PC-9 (cell line): ENCODE measurements at places on chromosomes 4 and X. TPM values are rescaled to one million over a fixed set of nuclear protein-coding genes. Genes with fewer than 3 reads are reported as not detected.

Gene APELA
- not detected in 2 replicates for total RNA-seq

Gene WAS
- total RNA-seq, result 0.22 TPM in 1 of 2 replicates, not detected in the other

Gene PRPS2
- total RNA-seq, result 72.0 and 107 TPM in 2 replicates

Gene DCLK2
- 0.41 and 0.73 TPM in 2 replicates for total RNA-seq

Gene PPEF2
- total RNA-seq, result not detected in 2 replicates

Gene ATP7A
- 13.0 and 13.8 TPM in 2 replicates for total RNA-seq

Gene NKRF
- total RNA-seq, result 25.7 TPM in 2 replicates

Gene SLC34A2
- total RNA-seq, result not detected in 2 replicates

Gene HTR2C
- 0.28 and 0.33 TPM in 2 replicates for total RNA-seq

Gene MMRN1
- not detected in 2 replicates for total RNA-seq

Gene PF4V1
- not detected in 2 replicates for total RNA-seq

Gene YIPF7
- not detected in 2 replicates for total RNA-seq

Gene RTL9
- 0.79 TPM in 1 of 2 replicates, not detected in the other for total RNA-seq

Gene RASGEF1B
- 0.70 and 1.0 TPM in 2 replicates for total RNA-seq

Gene DKC1
- 83.5 and 101 TPM in 2 replicates for total RNA-seq

Gene CFAP47
- not detected in 2 replicates for total RNA-seq

Gene MAGEA9B
- not detected in 2 replicates for total RNA-seq

Gene ASMT
- total RNA-seq, result not detected in 2 replicates

Gene CT47B1
- not detected in 2 replicates for total RNA-seq

Gene FGFBP1
- total RNA-seq, result 11.1 and 30.8 TPM in 2 replicates

Gene SLC38A5
- total RNA-seq, result 0.46 and 1.5 TPM in 2 replicates

Gene PNMA3
- not detected in 2 replicates for total RNA-seq

Gene DRP2
- 0.80 and 0.94 TPM in 2 replicates for total RNA-seq

Gene HMX1
- total RNA-seq, result not detected in 2 replicates

Gene PAGE5
- total RNA-seq, result not detected in 2 replicates

Gene EREG
- total RNA-seq, result 0.46 and 0.58 TPM in 2 replicates

Gene H2BW2
- not detected in 2 replicates for total RNA-seq

Gene REELD1
- total RNA-seq, result not detected in 2 replicates

Gene UCHL1
- total RNA-seq, result 1,253 and 1,355 TPM in 2 replicates
